ENCODE measurements at places on chromosomes 5 and 9.

- no peak for DNase-seq
Observed at GRCh38 chr5:2895876-2896275, 144.4 kb upstream of the IRX2 start.

GRCh38 chr5:82255844-82256243 is 22.3 kb downstream of the RPS23 start:
- no peak for DNase-seq

- no peak for DNase-seq
Observed at GRCh38 chr5:110757118-110757729, 18.4 kb downstream of the SLC25A46 start.

DNA sequence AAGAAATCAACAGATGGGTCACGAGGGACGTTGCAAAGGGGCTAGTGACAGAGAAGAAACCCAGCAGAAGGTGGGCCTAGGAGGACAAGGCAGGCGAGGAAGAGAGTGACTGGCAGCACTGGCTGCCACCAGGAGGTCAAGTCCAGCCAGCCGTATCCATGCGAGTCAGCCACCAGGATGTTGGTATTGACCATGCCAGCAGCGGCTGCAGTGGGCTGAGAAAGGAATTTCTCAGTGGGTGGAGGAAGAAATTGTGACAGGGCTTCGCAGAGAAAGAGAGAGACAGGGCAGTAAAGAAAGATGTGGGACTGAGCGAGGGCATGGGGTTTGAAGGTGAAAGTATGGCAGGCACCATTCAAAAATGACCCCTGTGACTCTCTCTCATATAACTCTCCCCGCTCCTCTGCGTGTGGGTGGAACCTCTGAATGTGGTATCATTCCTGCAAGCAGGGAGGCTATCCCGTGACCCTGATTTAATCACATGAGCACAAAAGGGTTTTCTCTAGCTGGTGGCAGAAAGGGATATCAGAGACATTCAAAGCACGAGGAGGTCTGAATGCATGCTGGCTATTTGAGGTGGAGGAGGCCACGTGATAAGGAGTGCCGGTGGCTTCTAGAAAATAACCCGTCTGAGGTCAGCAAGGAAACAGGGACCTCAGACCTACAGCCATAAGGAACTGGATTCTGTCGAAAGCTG is 45.4 kb upstream of the FBXW11 start:
- DNase-seq = no peak

DNA sequence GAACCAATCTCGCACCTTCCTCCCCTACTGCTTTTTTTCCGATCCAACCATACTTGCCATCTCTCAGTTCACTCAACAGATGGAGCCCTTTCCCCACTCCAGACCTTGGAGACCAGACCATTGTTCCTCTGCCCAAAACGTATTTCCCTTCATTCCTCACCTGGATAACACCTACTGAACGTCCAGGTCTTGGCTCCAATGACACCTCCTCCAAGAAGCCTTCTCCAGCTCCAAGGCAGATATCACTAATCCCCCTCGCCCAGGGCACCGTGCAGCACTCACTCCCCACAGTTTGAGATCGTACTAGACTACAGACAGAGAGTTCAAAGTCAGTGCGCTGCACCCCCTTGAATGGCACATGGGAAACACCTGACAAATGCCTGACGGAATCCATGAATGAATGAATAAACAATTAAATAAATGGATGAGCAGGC is 47.1 kb upstream of the AKNA start:
- DNase-seq = no peak

DNA sequence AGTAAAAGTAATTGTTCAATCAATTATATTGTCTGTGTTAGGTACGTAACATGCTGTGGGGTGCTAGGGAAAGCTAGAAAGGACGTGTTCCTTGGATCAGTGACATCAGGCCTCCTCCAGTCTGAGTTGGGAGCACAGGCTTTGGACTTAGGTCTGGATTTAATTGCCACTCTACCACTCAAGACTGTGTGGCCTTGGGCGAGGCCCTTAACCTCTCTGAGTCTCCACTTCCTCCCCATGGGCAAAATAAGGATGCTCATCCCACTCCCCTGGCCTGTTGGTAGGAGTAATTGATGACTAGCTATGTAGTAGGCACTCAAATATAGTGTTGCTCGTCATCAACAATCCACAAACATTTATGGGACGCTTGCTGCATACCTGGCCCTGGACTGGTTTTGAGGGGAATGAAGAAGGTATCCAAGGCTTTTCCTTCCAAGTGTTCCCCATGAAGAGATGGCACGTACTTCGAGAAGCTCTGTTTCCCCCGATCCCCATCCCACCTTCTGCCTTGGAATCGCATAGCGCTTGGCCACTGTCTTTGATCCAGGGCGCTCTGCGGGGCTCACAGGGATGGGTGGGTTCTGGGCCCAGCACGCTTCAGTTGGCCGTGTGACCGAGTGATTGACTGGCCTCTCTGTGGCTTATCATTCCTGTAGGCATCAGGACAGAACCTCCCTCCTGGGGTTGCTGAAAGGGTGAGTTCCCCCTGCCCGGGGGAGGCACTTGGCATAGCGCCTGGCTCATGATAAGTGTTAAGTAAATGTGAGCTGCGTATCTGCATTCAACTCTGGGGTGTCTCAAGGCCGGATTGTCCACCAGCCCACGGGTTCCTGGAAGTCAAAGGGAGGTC is 8.1 kb downstream of the FGF18 start:
- no peak for DNase-seq

DNA sequence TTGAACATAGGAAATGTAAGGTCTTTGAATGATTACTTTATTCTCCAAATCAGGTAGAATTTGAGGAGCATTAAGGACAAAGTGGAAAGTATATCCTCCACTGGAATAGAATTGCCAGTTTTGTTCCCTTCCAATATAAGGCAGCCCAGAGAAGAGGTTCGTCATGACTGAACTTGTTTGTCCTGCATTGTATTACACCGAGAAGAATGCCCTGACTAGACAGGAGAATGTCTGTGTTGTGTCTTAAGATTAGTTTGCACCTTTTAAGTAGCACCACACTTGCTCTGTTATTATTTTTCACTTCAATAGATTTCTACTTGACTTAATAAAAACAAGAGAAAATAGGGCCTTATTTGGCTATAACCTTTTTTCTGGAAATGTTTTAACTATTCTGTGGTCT is 586.2 kb upstream of the PTGER4 start:
- DNase-seq = no peak

Data from activated T-cell treated with anti-CD3 and anti-CD28 coated beads for 1 hour (primary cell).